Testis (tissue), 5 donors: ENCODE measurements at places on chromosomes 11 and 22.

DNA sequence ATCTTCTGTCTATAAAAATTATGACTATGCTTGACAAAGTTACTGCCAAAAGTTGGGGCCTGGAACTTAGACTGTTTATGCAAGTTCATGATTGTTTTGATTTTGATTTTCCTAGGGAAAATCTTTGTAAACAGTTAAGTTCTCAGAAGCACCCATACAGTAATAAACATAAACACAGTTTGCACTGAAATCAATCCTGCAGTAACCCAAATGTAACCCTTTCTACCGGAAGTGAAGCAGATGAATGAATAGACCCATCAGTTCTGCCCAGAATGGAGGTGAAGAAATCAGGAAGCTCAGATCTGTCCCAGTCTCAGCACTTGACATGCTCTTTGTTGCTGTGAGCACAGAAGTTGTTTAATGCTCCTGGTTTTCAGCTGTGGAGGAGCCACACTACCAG is 24.6 kb upstream of the C11orf96 start:
- no peak for DNase-seq

GRCh38 chr22:44889255-44889878 is 120.4 kb downstream of the PHF21B start:
- no peak for DNase-seq

DNA sequence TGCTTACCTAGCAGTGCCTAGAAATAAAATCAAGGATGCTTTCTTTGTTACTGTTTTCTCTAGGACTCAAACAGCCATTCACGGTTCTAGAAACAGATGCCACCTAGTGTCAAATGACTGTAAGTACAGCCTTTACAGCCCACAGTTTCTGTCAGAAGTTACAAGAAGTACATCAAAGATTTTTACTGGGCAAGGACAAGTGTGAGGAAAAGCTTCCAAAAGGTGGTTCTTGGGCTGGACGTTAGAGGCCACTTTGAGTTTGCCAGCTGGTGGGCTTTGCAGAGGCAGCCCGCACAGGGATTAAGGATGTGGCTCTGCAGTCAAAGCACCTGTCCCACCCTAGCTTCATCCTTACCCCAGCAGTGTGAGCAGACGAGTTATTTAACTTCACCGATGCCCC is 6.9 kb downstream of the KMT5B start:
- DNase-seq: no peak

DNA sequence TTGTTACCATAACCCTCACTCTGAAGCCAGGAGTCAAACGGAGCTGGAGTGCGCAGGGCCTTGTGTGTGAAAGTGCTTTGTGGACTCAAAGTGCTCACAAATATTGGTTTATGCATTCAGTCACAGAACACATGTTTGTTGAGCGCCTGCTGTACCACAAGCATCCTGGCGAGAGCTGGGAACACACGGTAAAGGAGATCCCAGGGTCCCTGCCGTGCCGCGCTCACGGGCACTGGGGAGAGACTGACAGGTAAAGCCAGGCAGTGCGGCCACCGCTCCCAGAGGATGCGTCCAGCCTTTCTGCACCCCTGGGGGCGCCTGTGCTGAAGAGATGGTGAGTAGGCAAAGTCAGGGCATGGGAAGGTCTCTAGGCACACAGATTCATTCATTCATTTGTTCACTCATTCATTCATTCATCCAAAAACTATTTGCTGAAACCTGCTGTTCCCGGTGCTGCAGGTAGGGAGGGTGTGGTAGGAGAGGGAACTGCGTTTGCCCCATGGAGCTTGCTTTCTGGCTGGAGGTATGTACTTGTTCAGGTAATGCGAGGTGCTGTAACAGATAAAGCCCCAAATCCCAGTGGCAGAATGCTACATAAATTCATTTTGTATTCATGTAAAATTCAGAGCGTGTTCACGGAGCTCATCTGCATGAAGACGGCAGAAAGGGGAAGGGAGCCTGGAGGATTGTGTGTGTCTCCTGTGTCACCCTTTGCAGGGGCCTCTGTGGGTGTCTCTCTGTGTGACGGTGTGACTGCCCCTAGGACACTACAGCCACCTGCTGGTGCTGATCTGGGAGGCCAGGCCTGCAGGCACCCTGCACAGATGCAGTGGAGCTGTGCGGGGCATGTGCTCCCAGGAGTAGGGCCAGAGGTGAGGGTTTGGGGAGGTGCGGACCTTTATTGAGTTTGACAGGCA is 167.0 kb upstream of the B3GAT1 start:
- peak; percentile 39 for DNase-seq

DNA sequence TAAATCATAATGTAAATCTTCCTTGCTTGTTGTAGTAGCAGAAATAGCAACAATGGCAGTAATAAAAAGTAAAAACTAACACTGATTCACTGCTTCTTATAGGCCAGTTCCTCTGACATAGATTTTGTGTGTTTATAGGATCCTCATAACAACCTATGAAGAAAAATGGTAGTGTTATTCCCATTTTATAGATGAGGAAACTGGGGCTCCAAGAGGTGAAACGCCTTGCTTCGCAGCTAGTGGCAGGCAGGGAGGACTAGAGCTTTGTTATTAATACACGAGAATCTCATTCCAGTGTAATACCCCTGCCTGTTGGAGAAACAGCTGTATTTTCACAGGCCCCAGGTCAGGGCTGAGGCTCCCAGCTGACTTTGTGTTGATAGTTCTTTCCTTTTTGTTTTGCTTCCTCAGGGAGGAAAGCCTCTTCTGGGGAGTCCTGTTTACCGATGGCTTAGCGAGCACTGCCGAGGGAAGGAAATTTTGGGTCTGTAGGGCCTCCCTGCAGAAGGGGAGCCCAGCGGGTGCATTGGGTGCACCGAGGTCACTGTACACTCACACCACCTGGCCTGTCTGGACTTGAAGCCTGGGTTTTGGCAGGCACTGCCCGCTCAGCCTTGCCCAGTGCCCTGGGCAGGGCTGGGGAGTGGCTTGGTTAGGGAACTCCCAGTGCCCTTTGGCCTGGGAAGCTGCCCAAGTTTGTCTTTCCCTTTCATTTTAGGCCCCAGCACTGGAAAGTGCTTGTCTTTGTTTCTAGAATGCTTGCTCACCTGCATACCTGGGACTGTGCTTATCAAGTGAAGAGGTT is 13.5 kb downstream of the KIAA1671 start:
- DNase-seq: peak; percentile 55

DNA sequence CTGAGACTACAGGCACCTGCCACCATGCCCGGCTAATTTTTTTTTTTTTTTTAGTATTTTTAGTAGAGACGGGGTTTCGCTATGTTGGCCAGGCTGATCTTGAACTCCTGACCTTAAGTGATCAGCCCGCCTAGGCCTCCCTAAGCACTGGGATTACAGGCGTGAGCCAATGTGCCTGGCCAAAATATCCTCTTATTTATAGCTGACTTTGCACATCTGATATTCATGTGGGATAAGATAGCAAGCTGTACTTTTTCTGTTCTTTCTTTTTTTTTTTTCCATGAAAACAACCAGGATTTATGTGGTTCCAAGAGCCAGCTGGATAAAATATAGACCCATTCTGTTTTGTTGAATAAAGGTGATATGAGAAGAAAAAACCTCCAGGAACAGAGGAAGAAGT is 12.1 kb upstream of the XBP1 start:
- DNase-seq: no peak

- DNase-seq: no peak
These were observed 19.6 kb downstream of the NAT10 start for GRCh38 chr11:34124885-34125668.

DNA sequence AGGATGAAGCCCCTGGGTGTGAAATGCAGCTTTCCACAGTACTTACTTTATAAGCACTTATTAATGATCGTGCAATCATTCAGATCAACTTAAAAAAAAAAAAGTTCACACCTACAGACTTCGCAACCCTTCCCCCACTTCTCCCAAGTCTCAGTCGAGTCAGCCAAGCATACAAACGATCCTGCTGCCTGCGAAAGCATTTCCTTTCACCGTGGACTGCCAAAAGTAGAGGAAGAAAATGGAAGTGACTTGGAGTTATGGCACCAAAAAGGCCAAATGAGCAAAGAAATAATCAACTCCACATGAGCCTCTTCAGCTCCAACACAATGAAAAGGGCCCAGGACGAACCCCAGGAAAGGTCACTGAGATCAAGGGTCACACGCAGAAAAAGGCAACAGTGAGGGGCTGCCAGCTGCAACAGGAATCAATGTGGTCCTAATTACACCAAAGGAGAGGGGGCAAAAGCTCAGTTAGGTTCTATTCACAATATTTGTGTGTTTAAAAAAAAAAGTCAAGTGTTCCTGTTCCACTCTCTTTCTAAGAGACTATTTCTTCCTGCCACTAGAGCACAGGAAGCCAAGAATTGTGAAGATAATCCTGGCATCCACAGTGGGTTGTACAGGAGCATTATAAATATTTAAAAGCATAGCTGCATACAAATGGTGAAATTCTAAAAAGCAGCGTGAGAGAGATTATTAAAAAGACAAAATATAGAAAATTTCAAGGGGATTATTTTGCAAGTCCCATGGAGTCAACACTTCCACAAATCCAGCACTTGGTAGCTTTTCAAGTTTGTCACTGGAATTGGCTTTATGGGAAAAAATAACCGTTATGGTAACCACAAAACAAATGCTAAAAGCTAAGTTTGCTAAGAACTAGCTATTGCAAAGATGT is 28.4 kb downstream of the CDON start:
- no peak for DNase-seq

- no peak for DNase-seq
These were observed 5.3 kb downstream of the ATP5MG start for GRCh38 chr11:118406599-118407166.

DNA sequence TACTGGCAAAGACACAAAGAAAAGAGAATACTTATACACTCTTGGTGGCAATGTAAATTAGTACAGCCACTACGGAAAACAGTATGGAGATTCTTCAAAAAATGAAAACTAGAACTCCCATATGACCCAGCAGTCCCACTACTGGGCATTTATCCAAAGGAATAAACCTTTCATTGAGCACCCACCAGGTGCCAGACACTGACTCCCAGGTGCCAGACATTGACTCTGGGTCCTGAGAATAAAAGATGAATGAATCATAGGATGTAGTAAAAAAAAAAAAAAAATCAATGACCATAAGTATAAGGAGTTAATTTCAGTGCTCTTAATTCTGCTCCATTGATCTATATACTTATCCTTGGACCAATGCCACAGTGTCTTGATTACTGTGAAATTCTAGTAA is 28.2 kb downstream of the HEPHL1 start:
- no peak for DNase-seq

- peak; percentile 30 for DNase-seq
These were observed at the start of the genes C11orf21 and TSPAN32 for GRCh38 chr11:2301631-2302305. Gene C11orf21 (minus strand): TSS chr11:2301918. CDS start chr11:2301808, 110 bp downstream. Gene TSPAN32 (plus strand): TSS chr11:2302013. CDS start chr11:2302150, 137 bp downstream.

- no peak for DNase-seq
These were observed 37.3 kb downstream of the GALNT18 start for GRCh38 chr11:11584530-11584810.

GRCh38 chr11:62472063-62472884 is 53.4 kb downstream of the SCGB1A1 start:
- DNase-seq: no peak

DNA sequence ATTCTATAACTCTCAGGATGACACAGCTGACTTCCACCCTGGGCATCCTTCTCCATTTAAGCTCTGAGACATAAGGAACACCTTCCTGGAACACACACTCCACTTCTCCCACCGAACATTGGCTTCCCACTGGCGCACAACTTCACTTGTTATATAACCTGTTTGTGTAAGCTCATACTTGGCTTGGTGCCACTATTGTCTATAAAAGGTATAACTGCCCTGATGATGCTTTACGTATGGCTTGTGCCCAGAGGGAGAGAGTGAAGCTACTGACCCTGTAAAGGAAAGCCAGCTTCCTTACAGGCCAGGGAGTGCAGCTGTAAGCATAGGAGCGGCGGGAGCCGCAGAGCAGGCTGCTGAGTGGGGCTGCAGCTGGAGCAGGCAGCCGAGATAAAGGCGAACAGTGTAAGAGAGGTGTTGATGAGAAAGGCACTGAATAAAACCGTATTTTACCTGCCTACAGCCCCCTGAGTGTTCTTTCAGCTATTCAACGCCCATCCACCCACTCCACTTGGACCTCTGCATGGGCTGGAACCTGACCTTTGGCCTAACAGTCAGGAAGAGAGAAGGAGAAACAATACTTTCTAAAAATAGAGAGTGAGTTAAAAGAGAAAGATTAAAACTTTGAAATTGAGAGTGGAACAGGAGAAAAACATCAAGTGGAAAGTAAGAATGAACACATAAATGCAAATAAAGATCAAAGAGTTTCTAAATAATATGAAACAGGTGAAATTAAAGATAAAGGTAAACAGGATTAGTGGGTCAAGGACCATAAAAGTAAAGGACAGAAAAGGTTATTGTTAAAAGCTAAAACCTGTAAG is 252.1 kb upstream of the ARHGAP42 start:
- DNase-seq: no peak

DNA sequence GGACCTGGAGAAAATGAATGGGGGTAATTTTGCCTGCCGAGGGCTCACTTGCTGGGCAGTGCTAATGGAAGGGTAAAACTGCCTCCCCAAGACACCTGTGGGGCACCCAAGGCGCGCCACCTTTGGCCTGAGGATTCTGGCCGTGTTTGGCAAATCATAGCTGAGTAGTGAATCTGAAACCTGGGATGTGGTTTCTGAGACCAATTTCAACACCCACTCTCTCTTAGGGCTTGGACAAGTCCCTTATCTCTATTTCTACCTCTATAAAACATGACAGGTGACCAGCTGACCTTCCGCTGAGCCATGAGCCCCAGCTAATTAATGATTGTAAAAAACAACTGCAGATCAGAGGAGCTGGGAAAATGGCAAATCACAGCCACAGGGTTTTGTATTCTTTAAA is 1.5 kb upstream of the PACSIN3 start:
- DNase-seq: no peak

DNA sequence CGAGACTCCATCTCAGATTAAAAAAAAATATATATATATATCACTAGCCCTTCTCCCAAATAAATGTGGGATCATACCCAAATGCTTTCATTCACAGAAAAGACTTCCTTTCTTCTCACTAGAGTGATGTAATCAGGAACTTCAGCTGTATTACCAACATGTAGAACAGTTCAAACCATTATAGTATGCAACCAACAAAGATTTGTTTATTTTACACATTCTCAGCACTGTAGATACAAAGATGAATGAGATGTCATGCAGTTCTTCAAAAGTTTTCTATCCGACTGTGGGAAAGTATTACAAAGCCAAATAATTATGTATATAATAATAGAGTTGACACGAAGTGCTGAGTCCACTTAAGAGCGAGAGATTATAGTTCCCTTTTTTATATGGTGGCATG is 22.2 kb upstream of the ZNF143 start:
- DNase-seq: no peak

GRCh38 chr11:47716692-47717091 is 1.5 kb upstream of the AGBL2 start:
- no peak for DNase-seq

DNA sequence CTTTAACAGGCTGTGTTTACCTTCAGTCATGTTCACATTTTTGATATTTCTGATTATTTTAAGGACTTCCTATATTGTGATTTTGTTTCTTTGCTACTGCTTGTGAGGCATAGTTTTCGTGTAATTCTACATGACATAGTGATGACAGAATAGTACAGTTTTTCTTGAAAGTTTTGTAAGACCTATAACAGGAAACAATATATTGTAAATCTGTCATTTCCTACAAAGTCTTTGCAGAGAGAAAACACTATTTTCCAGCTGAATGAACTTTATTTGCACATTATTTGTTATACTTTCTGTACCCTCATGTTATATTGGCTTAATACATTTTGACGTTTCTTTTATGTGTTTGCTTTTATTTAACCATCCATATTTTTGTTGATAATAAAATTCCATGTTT is 191.1 kb downstream of the TMEM135 start:
- no peak for DNase-seq
